ENCODE measurements at places on chromosomes 2 and 18. TPM values are rescaled to one million over a fixed set of nuclear protein-coding genes. Genes with fewer than 3 reads are reported as not detected.

The ALLC gene
- not detected for total RNA-seq

The MYO5B gene
- total RNA-seq: 9.3 TPM

The IL18R1 gene
- not detected for total RNA-seq

The FBXO15 gene
- total RNA-seq: 0.48 TPM

The LINC00305 gene
- not detected for total RNA-seq

The TRPM8 gene
- total RNA-seq: 0.20 TPM

The PMS1 gene
- 47.2 TPM for total RNA-seq

The DLGAP1 gene
- 20.0 TPM for total RNA-seq

The INPP5D gene
- total RNA-seq: 13.1 TPM

The CD8A gene
- not detected for total RNA-seq

The NT5C1B gene
- total RNA-seq: not detected

The PLCL1 gene
- total RNA-seq: not detected

The SCYGR3 gene
- not detected for total RNA-seq

The DES gene
- 3.0 TPM for total RNA-seq

The TIA1 gene
- 193 TPM for total RNA-seq

The CKAP2L gene
- total RNA-seq: 18.8 TPM

The RNF144A gene
- 9.8 TPM for total RNA-seq

The SERPINB13 gene
- not detected for total RNA-seq

The B3GNT7 gene
- total RNA-seq: 42.2 TPM

The KCNJ3 gene
- total RNA-seq: not detected

The POTEF gene
- 8.2 TPM for total RNA-seq

The FMNL2 gene
- 30.3 TPM for total RNA-seq

The C1QL2 gene
- total RNA-seq: 0.81 TPM

The ACTG2 gene
- 1.4 TPM for total RNA-seq

The GPR17 gene
- total RNA-seq: 0.35 TPM

The UGT1A4 gene
- total RNA-seq: not detected

The TP53I3 gene
- 45.7 TPM for total RNA-seq

The ATG9A gene
- 46.4 TPM for total RNA-seq

The ST8SIA5 gene
- 0.75 TPM for total RNA-seq
